ENCODE measurements at places on chromosomes 3 and 15.
A peak's percentile ranks its signal among the peaks of the same experiment; 100 is the strongest.

- no peak for DNase-seq
These were observed 20.9 kb downstream of the SHOX2 start for GRCh38 chr3:158085358-158085757.

DNA sequence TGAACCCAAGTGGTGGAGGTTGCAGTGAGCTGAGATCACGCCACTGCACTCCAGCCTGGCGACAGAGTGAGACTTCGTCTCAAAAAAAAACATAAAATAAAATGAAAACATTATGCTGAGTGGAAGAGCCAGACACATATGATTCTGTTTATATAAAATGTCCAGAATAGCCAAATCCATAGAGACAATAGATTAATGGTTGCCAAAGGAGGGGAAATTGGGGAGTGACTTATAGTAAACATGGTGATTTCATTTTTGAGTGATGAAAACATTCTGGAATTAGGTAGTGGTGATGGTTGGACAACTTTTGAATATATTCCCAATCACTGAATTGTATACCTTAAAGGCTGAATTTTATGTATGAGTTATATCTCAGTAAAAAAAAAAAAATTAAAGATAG, 172.0 kb upstream of the BFSP2 start:
- DNase-seq: no peak

GRCh38 chr3:39141171-39141995, 12.0 kb downstream of the CSRNP1 start:
- no peak for DNase-seq

- peak; percentile 50 for DNase-seq
These were observed 9.6 kb downstream of the OSBPL11 start for GRCh38 chr3:125585595-125586223.

GRCh38 chr3:68631850-68632545, 300.3 kb downstream of the TAFA4 start:
- no peak for DNase-seq

GRCh38 chr3:73874606-73875369, 250.0 kb upstream of the PDZRN3 start:
- no peak for DNase-seq

DNA sequence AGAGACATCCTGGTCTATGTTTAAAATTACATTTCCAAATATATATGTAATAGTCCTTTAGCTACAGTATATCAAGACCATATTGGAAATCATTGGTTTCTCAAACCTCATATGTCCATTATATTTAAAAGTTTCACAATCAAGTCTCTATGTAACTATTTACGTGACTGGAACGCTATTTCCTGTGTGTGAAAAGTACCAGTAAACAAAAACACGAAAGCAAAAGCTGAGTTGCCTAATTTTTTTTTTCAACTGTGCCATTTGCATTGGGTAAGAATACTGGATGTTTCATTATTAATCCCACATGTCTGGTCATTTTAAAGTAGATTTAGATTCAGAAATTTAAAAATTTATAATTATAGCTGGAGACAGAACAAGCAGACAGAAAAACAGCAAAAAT, 381.4 kb downstream of the TBC1D5 start:
- DNase-seq: no peak

DNA sequence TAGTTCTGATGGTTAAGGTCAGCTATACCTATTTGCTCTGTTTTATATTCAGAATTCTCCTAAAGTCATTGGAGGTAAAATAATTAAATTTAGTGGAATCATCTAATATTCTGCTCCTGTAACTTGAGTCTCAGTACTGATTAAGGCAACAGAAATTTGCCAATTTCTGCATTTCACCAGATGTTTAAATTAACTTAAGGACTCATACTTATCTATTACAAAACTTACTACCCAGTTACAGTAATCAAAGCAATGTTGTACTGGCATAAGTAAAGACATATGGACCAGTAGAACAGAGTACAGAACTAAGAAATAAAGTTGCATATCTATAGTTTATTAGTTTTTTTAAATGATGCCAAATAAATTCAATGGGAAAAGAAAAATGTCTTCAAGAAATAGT, 1043.8 kb downstream of the OTOL1 start:
- no peak for DNase-seq

DNA sequence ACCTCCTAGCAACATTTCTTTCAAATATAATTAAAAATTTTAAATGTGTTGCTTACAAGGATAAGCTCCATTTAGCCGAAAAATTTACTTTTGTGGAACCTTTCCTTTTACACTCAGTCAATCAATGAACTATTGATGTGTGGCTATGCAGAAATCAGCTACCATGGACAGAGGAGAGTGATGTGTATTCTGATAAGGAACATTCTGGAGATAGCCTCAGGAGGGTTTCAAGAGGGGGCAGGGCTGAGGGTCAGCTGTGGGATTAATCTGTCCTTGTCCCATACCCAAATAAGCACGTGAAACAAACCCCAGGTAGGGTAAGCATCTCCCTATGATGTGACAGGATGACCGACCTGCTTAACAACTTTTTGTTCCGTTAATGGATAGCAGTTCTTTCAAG, 192.6 kb upstream of the PROK2 start:
- no peak for DNase-seq

DNA sequence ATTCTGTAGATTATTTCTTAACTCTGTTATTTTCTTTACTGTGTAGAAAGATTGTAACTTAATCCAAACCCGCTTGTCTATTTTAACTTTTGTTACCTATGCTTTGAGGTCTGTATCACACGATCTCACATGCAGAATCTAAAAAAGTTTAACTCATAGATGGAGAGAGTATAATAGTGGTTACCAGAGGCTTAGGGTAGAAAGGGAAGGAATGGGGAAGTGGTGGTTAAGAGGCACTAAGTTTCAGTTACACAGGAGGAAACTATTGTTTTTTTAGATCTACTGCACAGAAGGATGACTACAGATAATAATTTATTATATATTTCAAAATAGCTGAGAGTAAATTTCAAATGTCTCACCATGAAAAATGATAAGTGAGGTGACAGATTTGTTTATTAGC, 515.2 kb downstream of the RSL24D1 start:
- no peak for DNase-seq

DNA sequence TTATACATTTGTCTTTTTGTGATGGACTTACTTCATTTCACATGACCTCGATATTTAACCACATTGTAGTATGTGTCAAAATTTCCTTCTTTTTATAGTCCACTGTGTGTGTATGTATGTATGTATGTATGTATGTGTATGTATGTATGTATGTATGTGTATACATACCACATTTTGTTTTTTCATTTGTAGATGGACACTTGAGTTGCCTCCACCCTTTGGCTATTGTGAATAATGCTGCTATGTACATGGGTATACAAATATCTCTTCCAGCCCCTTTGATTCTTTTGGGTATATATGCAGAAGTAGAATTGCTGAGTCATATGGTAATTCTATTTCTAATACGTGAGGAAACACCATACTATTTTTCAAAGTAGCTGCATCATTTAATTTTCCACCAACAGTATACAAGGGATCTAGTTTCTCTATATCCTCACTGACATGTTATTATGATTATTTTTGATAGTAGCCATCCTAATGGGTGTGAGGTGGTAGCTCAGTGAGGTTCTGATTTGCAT, 228.2 kb downstream of the OPA1 start:
- no peak for DNase-seq

- no peak for DNase-seq
These were observed 97.5 kb downstream of the IGF1R start for GRCh38 chr15:98745650-98746374.

- DNase-seq: no peak
These were observed 417.7 kb downstream of the LPP start for GRCh38 chr3:188571531-188572095.

DNA sequence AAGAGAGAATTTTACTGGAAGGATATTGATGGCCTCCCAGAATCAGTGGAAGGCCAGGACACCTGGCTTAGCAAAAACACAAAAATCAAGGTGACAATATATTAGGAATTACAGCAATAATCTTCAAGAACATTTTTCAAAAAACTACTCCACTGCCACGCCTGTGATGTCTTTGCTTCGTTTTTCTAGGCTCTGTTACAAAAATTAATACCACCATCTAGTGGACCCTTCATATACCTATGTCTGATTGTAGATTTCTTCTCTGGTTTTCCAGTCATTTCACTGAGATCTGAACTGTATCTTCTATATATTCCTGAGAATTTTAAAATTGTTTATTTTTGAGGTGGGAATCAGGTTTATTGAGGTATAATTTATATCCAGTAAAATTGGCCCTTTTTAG, 5.6 kb upstream of the SLC33A1 start:
- no peak for DNase-seq

DNA sequence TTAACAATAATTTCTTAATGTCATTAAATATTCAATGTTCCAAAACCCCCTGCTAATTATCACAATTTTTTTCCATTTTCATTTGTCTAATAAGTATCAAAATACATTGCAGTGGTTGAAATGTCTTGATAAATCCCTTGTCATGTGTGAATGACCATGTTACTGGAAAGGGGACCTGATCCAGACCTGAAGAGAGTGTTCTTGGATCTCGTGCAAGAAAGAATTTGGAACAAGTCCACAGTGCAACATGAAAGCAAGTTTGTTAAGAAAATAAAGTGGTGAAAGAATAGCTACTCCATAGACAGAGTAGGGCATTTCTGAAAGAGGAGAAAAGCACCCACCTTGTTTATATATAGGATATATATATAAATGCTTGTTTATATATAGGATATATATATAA, 10.4 kb upstream of the SELENOK start:
- no peak for DNase-seq

- no peak for DNase-seq
These were observed 448.6 kb downstream of the ERC2 start for GRCh38 chr3:56019490-56020146.

DNA sequence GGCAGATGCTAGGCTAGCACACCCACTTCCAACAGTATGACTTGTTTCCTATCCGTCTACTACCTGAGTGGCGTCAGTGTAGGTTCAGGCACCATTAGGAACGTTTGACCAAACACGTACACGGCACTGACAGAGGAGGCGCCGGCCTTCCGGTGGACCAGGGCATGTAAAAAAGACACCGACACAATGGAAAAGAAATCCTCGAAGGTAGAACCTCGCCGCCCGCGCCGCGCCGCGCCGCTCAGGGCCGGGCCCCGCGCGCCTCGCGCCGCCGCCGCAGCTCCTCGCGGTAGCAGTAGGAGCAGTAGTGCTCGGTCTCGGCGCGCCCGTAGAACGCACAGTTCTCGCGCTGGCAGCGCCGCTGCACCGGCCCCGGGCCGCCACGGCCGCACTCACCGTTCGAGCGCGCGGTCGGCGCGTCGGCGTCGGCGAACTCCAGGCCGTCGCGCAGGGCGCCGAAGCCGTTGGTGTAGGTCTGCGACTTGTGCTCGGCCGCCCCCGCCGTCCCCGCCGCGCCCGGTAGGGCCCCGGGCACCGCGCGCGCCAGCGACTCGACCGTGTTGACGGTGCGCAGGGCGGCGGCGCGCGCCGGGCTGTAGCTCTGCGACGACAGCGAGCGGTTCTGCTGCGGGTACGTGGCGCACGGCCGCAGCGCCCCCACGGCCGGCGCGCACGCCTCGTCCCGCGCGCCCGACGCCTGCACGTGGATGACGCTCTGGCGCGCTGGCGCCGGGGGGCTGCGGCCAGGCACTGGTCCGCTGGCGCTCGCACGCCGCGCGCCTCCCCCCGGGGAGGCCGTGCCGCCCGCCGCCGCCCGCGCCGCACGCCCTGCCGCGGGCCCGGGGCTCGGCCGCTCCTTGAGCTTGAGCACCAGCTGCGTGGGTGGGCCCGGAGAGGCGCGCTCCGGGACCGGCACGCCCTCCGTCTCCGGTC, 156.7 kb downstream of the KLF13 start:
- peak; percentile 39 for DNase-seq

GRCh38 chr3:31364711-31365110, 168.0 kb upstream of the STT3B start:
- DNase-seq: no peak

DNA sequence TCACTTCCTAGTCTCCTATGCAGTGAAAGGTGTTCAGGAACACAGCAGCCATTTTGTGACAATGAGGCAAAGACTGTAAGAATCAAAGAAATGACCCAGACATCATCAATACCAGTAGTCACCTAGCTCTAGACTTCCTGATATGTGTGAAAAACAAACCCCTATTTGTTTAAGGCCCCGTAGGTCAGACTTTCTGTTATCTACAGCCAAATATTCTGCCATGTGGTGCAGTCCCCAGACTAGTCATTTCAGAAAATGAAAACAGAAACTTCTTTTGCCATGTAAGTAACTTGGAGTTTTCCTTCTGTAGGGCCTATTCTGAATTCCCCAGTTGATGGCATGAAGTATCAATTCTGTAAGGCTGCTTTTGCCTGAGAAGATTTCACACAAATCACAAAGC, 181.7 kb upstream of the SNTN start:
- no peak for DNase-seq

GRCh38 chr3:46695177-46695961, 1.9 kb upstream of the ALS2CL start:
- peak; percentile 51 for DNase-seq

DNA sequence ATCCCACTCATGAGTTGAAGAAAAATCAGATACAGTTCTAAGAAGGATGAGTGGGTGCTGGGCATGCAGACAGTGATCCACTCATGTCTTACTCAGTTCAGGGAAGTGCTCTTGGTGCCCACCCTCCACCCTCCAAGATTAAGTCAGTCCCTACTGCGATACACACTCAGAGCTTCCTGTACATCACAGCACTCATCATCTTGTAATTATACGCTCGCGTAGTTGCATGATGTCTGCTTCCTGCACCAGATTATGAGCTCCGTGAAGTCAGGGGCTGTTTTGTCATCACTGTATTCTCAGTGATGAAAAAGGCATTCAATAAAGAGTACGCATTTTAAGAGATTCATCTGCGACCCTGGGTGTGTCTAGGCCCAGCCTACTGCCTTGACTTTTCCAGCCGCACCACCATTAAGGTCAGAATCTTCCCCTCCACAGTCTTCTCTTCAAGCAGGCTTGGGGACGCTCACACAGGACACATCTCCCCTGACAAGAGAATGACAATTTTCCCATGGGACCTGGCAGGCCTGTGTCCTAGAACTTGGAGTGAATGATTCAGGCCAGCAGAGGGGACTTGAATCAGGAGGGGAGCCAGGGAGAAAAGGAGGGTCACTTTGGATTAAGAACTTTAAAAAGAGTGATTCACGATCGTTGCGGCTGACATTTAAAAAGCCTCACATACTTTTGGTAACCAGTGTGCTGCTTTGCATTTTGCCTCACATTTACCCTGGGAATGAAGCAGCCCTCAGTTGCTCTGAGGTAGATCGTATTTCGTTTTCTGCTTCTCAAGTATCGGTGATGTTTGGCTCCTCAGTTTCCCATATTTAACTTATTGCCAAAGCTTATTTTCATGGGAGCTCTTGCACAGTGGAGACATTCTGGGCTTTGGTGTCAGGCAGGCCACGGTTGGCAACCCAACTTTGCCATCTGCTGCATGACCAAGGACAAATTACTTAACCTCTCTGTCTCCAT, 7.9 kb upstream of the PDE8A start:
- no peak for DNase-seq
